ENCODE measurements at places on chromosomes 13 and 19.

GRCh38 chr13:113216254-113217048, 7.0 kb downstream of the CUL4A start:
- DNase-seq: peak; percentile 50

GRCh38 chr13:94073007-94073744, 406.3 kb downstream of the DCT start:
- no peak for DNase-seq

DNA sequence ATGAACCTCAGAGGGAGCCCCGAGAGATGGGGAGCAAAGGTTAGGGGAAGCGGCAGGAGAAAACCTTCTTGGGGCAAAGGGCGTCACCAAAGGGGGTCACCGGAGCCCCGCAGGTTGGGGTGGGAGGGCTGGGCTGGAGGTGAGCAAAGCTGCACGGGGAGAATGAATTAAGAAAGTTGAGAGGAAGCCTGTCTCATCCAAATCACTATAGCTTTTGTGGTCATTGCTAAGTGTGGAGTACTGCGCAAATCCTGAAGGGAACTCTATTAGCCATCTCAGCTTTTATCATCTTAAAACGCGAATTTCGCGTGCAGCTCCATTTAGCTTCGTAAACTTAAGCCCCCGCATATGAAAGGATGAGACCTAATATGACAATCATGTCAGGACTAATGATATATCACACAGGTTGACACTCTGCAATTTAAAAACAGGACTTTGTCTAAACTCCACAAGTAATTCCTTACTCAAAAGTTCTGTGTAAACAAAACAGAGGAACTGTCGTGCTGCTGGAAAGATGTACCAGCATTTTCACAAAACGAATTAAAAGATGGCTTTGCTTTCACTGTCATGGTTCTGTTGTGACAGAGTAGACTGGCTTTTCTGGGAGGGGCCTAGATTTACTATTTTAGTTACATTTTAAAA, 631 bp downstream of the LACC1 start:
- DNase-seq: peak; percentile 3

- no peak for DNase-seq
Observed at GRCh38 chr13:98878486-98879126, 99.3 kb downstream of the DOCK9 start.

DNA sequence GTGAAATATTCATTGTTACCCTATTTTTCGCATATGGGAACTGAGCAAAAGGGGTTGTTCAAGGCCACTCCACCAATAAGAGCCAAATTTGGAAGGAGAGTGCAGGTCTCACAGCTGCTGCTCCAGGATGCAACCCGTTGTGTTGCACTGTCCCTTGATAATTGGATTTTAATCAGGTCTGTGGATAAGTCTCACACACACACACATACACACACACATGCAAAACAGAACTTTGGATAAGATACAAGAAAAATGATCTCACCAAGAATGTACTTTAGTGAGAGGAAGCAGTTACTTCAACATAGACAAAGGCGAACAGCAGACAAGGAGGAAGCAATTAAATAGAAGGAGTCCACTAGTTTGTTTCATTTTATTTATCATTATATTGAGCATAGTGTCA, 127.3 kb upstream of the EDNRB start:
- no peak for DNase-seq

GRCh38 chr19:5645409-5645808, 22.5 kb downstream of the SAFB start:
- no peak for DNase-seq

- DNase-seq: no peak
Observed at GRCh38 chr19:5966215-5966614, 11.7 kb downstream of the RANBP3 start.

- DNase-seq: no peak
Observed at GRCh38 chr13:112861876-112862615, 107.0 kb upstream of the MCF2L start.

GRCh38 chr19:58083021-58083420, 15.0 kb downstream of the ZSCAN18 start:
- no peak for DNase-seq

DNA sequence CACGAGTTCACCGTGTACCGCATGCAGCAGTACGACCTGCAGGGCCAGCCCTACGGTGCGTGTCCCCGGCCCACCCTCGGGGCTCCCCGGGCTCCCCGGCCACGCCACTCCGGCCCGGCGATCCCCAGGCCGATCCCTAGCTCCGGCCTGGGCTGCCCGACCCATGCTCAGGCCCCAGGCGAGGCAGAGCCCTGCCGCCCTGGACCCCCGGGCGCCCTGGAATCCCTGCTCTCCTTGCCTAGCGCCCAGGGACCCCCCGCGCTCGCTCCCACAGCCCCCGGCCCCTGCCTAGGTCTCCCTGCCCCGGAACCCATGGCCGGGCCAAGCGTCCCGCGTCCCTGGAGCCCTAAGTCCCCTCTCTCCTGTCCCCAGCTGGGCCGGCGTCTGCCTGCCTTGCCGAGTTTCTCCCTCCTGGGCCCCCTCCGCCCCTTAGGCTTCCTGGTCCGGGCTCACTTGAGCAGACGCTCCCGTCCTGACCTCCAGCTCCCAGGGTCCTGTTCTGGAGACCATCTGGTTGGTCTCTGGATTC, 494 bp downstream of the NCLN start:
- no peak for DNase-seq

DNA sequence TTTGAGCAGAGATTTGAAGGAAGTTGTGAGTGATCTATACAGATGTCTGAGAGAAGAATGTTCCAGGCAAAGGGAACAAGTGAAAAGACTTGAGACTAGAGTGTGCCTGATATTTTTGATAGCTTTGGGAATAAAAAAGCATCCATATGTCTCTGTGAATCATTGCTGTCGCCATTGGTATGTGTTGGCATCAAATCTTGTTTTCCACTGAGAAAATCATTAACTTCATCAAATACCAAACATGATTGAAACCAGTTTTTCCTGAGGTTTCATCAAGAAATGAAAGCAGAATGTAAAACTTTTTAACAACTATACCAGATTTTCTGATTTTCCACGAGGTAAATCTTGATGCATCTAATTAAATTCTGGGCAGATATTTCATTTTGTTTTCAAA, 862.6 kb downstream of the DIAPH3 start:
- no peak for DNase-seq

GRCh38 chr19:54162241-54162805, 2.8 kb upstream of the LENG1 start:
- peak; percentile 71 for DNase-seq

GRCh38 chr13:100491164-100491842, 97.3 kb downstream of the GGACT start:
- no peak for DNase-seq

- DNase-seq: no peak
Observed at GRCh38 chr19:42514449-42514848, 13.8 kb downstream of the CEACAM1 start.

GRCh38 chr13:79434556-79434955, 28.5 kb upstream of the RBM26 start:
- no peak for DNase-seq

- no peak for DNase-seq
Observed at GRCh38 chr13:35594096-35594495, 117.6 kb upstream of the MAB21L1 start.

All from NCI-H345 (cell line).